ENCODE measurements at places on chromosomes 4 and X. TPM values are rescaled to one million over a fixed set of nuclear protein-coding genes. Genes with fewer than 3 reads are reported as not detected.
A peak's percentile ranks its signal among the peaks of the same experiment; 100 is the strongest.

MXRA5 gene
- total RNA-seq, result 4.7 TPM

F8 gene
- 5.4 TPM for total RNA-seq

SYP gene
- 11.0 TPM for total RNA-seq

LAGE3 gene
- 27.7 TPM for total RNA-seq

DNA sequence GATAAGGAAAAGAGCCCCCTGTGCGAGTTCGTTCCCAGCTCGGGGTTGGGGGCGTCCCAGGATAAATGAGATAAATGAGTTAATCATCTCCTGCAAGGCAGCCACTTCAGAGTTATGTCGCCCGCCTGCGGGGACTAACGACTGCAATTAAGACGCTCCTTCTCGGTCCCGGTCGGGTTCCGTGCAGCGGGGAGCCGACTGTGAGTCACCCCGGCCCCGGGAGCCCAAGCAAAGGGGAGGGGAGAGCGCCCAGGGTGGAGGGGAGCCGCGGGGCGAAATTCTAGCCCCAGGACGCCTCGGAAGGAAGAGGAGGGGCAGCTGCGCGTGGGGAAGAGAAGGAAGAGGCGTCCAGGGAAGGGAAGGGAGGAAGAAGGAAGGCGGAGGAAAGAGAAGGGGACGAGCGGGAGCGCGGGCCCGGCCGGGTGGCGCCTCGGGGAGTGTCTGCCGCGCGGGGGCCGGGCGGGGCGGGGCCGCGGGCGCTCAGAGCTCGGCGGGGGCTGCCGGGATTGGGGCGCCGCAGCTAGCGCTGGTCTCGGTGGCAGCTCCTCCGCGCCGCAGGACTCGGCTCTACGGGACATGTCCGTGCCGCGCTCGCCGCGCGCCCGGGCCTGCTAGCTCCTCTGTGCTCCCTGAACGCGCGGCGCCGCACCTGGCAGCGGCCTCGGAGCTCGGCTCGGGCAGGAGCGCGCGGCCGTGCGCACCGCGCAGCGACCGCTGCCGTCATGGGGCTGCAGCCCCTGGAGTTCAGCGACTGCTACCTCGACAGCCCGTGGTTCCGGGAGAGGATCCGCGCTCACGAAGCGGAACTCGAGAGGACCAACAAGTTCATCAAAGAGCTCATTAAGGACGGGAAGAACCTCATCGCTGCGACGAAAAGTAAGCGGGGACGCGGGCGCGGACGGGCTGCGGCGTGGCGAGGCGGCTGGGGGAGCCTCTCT, at the start of gene ARHGAP10:
ARHGAP10 (plus strand) TSS at position 509 of the 938 bp plus-strand sequence; CDS start at position 723, 214 bp downstream.
- peak within 1 kb of the TSS; percentile 76 for H3K4me3 ChIP-seq
- H3K36me3 ChIP-seq, result no peaks in the 10 kb centered on the region
- no peak for DNase-seq
- no peaks in the 10 kb centered on the region for H3K27me3 ChIP-seq
- peaks cover 31% of the 10 kb centered on the region for H3K4me1 ChIP-seq
- H3K27ac ChIP-seq, result peak within 1 kb of the TSS; percentile 96

DNA sequence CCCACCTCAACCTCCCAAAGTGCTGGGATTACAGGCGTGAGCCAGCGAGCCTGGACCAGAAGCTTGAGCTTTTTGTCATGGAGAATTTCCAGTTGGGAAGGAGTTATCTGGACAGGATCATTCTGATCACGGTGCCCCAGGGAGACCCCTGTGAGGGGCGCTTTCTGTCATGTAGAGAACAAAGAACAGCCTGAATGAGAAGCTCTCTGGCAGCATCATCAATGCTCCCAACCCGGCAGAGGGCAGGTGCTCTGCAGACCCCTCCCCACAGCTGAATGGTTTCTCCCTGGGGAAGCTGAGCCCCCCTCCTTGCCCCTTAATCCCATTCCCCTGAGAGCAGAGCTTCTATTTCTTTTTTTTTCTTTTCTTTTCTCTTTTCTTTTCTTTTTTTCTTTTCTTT, 7.3 kb upstream of the CSF2RA start:
- H3K27ac ChIP-seq, result no peak overlapping the region
- H3K4me3 ChIP-seq, result no peak overlapping the region
- DNase-seq, result no peak
- no peaks in the 10 kb centered on the region for H3K36me3 ChIP-seq

DNA sequence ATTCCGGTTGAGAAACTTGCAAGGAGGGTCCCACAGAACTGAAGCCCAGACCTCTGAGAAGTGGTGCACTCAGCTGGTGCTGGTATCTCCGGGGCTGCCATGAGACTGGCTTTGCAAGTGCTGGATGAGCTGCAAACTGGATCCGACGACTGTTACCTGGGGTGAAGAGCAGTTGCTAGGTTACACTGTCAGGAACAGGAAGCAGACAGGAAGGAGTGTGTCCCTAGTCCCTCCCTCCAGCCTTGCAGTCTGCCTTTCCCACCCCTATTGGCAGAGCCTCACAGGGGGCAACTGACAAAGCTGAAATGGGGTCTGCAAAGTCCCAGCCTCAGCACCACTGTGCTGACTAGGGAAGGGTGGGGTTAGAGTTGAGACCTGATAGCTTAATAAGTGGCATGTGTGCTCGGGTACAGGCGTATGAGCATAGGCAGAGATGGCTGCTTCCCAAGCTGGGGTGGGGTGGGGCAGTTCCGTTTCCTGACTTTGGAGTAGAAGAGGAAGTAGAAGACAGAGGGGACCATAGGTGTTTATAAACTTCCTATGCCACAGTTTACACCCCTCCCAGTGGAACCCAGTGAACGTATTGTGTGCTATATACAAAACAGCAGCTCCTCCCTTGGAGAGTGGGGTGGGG, 18.0 kb downstream of the PPEF1 start:
- H3K27ac ChIP-seq, result no peak overlapping the region
- no peak for DNase-seq
- H3K4me1 ChIP-seq, result no peaks in the 10 kb centered on the region
- H3K27me3 ChIP-seq, result no peaks in the 10 kb centered on the region
- no peaks in the 10 kb centered on the region for H3K36me3 ChIP-seq

GRCh38 chr4:150518559-150518958, 63.4 kb upstream of the MAB21L2 start:
- no peak overlapping the region for H3K27ac ChIP-seq
- H3K36me3 ChIP-seq, result no peaks in the 10 kb centered on the region
- H3K27me3 ChIP-seq, result no peaks in the 10 kb centered on the region
- DNase-seq, result no peak

GRCh38 chr4:2400841-2401609, 17.4 kb downstream of the ZFYVE28 start:
- peaks cover 16% of the 10 kb centered on the region for H3K4me1 ChIP-seq
- no peaks in the 10 kb centered on the region for H3K27me3 ChIP-seq
- H3K36me3 ChIP-seq, result no peaks in the 10 kb centered on the region

DNA sequence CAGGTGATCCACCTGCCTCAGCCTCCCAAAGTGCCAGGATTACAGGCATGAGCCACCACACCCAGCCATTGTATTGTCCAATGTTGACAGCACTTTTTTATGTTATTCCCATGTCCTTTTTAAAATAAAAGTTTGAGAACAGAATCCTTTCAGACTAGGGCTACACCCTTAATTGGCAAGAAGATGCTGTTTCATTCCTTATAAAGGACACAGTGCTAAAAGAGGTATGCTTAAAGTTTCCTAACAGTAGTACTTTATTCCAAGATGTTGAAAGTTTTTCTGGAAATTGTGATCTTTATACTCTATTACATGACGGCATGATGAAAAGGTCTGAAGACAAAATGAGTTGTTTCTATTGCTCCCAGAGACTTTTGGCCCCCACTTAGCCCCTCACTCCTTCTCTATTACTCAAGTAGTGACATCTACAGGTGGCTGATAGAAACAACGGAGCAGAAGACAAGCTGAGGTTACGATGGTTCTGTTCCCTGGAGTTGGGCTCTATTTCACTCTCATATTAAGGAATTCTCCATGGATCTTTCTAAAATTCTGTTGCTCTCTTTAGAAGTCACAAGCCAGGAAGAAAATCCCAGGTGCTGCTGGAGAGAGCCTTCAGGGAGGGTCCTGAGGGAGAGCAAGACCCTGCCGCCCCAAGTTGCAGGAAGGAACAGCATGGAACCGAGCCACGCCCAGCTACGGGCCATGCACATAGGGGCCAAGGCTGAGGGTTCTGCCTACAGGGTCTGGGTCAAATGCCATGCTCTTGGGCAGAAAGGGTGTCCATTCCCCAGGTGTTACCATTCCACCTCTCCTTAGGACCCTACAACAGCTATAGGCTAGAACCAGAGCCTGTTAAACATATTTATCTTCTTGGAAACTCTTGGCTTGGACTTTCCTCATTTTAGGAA, 22.8 kb downstream of the RPL9 start:
- no peak overlapping the region for H3K27ac ChIP-seq
- no peaks in the 10 kb centered on the region for H3K27me3 ChIP-seq
- H3K36me3 ChIP-seq, result no peaks in the 10 kb centered on the region
- DNase-seq, result no peak
- no peaks in the 10 kb centered on the region for H3K4me1 ChIP-seq

DNA sequence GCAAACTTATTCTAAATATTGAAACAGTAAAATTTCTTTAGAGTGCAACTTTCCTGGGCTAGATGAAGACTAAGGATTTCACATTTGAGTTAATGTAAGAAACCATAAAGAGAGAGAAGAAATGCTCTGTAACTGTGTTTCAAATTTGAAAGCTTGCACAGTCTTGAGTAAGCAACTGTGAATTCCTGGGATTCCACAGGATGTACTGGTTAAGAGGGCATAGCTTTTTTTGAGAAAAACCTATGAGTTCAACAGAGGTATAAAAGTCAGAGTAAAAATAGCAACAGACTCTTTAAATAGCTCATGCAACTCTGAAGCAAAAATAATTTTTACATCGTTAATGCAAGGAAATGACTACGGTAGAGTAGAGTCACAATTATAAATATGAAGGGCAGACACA, 25.5 kb downstream of the ZNF330 start:
- no peak overlapping the region for H3K27ac ChIP-seq
- H3K4me1 ChIP-seq, result no peaks in the 10 kb centered on the region
- no peak for DNase-seq
- H3K27me3 ChIP-seq, result no peaks in the 10 kb centered on the region
- H3K4me3 ChIP-seq, result no peak overlapping the region

DNA sequence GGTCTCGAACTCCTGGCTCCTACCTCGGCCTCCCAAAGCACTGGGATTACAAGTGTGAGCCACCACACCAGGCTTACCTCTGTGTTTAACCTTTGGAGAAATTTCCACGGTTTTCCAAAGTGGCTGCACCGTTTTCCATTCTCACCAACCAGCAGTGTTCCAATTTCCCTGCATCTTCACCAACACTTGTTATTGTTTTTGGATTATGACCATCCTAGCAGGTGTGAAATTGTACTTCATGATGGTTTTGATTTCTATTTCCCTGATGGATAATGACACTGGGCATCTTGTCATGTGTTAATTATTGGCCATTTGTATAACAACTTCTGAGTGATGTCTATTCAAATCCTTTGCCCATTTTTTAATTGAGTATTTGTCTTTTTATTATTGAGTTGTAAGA, 2.7 kb upstream of the MAP3K15 start:
- no peak overlapping the region for H3K4me3 ChIP-seq
- DNase-seq, result no peak
- no peaks in the 10 kb centered on the region for H3K27me3 ChIP-seq
- H3K36me3 ChIP-seq, result no peaks in the 10 kb centered on the region
- peaks cover 7% of the 10 kb centered on the region for H3K4me1 ChIP-seq

GRCh38 chrX:7801711-7802110, 41.3 kb upstream of the VCX start:
- no peaks in the 10 kb centered on the region for H3K4me1 ChIP-seq
- no peak for DNase-seq
- H3K36me3 ChIP-seq, result no peaks in the 10 kb centered on the region
- H3K4me3 ChIP-seq, result no peak overlapping the region
- H3K27ac ChIP-seq, result no peak overlapping the region
- H3K27me3 ChIP-seq, result no peaks in the 10 kb centered on the region

DNA sequence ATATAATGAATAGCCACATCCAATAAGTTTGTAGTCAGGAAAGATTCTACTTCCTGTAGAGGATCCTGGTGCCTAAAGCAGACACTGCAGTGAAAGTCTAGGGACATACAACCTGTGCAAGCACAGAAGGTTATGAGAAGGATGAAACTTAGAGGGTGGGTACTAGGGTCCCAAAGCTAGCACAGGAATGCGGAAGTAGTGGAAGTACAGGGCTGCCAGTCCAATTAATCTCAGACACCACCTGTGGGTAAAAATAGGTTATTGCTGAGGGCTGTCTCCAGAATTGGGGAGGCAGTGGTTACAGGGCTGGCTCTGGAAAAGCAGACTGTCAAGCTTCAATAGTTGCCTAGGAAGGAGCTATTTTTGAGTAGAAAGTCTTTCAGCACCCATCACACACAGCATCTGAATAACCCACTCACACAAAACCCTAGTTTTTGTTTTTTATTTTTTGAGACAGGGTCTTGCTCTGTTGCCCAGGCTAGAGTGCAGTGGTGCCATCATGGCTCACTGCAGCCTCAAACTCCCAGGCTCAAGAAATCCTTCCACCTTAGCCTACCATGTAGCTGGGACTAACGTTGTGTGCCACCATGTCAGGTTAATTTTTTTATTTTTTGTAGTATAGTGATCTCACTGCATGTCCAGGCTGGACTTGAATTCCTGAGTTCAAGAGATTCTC, 50.8 kb upstream of the ELF2 start:
- no peaks in the 10 kb centered on the region for H3K27me3 ChIP-seq
- no peaks in the 10 kb centered on the region for H3K4me1 ChIP-seq
- H3K4me3 ChIP-seq, result no peak overlapping the region

DNA sequence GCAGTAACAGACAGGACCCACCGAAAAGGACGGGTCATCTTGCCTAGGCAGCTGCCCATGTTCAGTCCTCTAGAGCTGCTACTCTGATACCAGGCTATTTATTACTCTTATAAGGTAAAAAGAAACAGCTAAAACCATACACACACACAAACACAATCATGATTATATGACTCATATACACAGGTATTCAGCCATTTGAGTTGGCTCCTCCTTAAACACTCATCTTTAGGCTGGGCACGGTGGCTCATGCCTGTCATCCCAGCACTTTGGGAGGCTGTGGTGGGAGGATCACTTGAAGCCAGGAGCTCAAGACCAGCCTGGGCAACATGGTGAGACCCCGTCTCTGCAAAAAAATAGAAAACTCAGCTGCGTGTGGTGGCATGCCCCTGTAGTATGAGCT, 76.6 kb downstream of the F11 start:
- no peaks in the 10 kb centered on the region for H3K27me3 ChIP-seq
- no peak overlapping the region for H3K4me3 ChIP-seq
- DNase-seq, result no peak
- no peak overlapping the region for H3K27ac ChIP-seq
- H3K36me3 ChIP-seq, result no peaks in the 10 kb centered on the region

GRCh38 chr4:16197876-16198665, 28.2 kb downstream of the TAPT1 start:
- H3K4me1 ChIP-seq, result peaks cover 27% of the 10 kb centered on the region
- H3K36me3 ChIP-seq, result no peaks in the 10 kb centered on the region
- no peak for DNase-seq

DNA sequence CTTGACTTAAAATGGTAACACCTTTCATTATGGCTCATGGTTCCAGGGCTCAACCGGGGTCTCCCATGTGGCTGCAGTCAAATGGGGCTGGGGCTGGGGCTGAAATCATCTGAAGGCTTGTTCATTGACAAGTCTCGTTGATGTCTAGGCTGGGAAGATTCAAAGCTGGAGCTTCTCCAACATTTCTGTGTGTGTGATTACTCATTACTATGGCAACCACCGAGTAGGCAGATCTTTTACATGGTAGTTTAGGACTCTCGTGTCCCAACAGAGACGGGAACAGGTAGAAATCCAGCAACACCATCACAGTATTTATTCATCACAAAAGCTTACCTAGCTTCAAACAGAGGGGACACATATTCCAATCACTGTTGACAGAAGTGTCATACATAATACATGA, 7.8 kb downstream of the YTHDC1 start:
- peaks cover 90% of the 10 kb centered on the region for H3K4me1 ChIP-seq
- no peak overlapping the region for H3K27ac ChIP-seq
- H3K36me3 ChIP-seq, result peaks cover 5% of the 10 kb centered on the region
- no peak for DNase-seq
- H3K27me3 ChIP-seq, result no peaks in the 10 kb centered on the region

Measured in vagina (tissue), 2 donors.